Activated gamma-delta T cell treated with anti-CD3 and anti-CD28 coated beads, Interleukin-2, amount 50 U/mL, for 16 hours (primary cell): ENCODE measurements at places on chromosomes 2 and 18.
A peak's percentile ranks its signal among the peaks of the same experiment; 100 is the strongest.

DNA sequence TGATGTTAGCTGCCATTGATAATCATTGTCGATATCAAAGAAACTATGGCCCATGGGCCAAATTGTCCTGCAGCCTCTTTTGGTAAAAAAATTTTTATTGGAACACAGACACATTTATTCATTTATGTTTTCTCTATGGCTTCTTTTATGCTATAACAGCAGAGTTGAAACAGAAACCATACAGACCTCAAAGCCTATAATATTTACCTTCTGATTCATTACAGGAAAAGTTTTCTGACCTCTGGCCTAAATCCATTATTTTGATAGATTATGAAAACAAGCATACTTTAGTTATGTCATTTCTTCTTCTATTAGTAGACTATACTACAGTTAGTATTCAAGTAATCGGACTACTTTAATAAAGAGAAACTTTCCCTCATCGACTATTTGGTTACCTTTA, 349.7 kb upstream of the GALNT5 start:
- no peak for DNase-seq

- DNase-seq: no peak
Observed at GRCh38 chr18:47203626-47204464, 27.7 kb upstream of the IER3IP1 start.

DNA sequence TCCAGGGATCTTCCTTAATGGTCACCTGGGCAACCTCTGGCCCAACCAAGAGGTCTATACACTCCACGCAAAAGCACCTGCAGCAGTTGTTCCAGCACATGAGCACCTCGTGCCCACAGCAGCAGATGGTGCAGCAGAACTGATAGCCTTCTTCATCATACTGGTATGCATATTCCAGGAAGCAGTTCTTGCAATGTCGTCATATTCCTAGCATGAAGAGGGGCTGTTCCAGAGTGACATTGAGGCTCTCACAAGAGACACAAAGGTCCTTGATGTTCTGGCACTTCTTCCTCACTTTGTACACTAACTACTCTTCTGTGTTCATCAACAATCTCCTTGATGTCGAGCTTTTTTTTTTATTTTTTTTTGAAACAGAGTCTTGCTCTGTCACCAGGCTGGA, 386.2 kb downstream of the MEIS1 start:
- no peak for DNase-seq

- DNase-seq: no peak
Observed at GRCh38 chr2:164697688-164698461, 76.6 kb upstream of the GRB14 start.

DNA sequence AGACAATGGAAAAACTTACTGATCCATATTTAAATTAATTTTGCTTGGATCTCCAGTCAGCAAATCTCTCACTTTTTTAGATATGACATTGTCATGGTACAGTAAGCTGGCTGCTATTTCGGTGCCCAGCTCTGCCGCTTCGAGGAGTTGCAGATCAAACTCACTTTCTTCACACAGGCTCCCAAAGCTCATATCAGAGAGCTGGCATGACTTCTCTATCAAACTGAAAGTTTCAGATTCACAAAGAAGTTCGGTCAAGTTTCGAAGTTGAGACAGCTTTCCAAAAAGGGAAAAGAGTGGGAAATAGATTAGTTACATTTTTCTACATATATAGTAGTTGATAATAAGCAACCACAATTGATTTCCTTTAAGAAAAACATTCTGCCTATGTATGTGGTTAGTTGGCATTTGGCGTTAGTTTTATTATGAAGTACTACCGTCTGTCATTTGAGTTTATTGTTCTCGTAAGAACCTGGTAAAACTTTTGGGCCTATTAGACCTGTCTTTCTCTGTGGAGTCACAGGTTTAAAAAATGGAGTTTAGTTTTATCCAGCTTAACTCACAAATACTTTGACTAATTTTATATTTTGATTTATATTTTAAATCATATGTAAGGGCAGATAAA, 118.8 kb downstream of the ABCA12 start:
- no peak for DNase-seq

- DNase-seq: no peak
Observed at GRCh38 chr2:96804986-96805385, 11.1 kb upstream of the CNNM3 start.

DNA sequence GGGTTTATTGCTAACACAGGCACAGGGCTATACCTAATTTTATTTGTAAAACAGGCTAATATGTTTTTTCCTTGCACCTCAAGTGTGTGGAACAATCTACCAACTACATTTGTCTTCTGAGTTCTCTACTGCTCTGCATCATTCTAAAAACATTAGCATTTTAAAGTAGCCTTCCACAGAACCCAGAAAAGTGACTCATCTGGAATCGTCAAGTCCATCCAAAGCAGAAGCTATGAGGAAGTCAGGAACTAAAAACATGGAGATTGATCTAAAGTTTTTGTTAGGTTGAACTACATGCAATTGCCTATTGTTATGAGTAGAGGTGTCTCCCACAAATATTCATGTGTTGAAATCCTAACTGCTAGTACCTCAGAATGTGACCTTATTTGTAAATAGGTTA, 70.9 kb downstream of the SUCLG1 start:
- no peak for DNase-seq

DNA sequence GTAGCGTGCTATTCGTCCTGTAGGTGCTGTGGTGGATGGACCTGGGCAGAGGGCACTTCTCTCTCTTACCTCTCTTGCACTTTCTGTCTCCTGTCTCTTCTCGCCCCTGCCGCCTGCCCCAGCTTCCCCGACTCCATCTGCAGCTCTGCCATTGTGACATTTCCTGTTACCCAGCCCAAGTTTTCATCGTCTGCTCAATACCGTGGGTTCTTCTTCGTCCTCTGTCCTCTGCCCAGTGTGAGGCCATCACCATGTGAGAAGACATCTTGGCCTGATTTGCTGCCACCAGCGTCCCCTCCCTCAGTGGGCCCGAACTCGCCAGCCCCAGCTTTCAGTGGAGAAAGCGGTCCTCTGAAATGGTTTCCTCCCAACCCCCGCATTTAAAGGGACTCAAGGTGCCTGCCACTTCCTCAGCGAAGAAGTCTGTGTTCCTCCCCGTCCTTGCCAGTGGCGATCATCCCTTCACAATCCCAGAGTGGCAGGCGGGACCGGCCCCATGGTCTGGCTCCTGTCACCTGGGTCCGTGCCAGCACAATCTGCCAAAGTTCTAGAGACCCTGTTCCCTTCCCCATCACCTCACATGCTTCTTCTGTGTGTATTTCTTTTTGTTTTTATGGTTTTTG, 18.0 kb downstream of the TGOLN2 start:
- DNase-seq: no peak

GRCh38 chr2:263022-263738, 652 bp downstream of the SH3YL1 start:
- DNase-seq: no peak

- DNase-seq: no peak
Observed at GRCh38 chr2:208311321-208311720, 45.3 kb downstream of the PIKFYVE start.

GRCh38 chr2:63888490-63889402, 47.0 kb downstream of the UGP2 start:
- no peak for DNase-seq

DNA sequence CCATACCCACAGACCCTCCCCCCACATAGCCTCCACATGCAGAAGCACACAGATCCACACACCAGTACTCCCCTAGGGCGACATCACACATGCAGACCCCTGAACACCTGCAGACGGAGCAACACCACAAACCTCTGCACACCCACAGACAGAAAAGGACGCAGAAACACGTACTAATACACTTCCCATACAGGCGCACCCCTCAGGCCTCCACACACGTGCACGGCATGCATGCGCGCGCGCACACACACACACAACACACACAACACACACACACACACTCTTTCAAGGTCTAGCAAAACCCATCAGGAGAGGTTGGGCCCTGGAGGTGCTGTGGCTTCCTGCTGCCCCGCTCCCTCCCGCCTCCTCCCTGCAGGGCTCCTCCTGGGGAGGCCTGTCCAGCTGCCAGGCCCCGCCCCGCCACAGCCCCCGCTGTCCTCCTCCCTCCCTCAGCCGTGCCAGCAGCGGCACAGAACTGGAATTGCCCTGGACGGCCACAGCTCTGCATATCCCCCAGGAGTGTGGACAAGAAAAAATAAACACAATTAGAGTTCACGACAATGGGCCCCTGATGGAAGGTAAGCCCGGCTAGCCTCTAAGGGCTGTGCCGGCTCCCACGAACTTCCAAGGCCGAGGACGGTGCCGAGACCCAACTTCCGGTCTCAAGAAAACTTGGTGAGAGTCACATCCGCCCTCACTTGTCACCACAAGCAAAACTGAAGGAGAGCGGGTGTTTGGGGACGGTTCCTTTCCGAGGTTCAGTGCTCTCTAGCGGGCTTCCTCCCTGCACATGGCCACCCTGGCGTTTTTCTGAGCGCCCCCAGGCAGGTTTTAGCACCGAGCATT, 6.8 kb downstream of the ZFP36L2 start:
- peak; percentile 61 for DNase-seq
